ENCODE measurements at places on chromosomes 2 and 18. TPM values are rescaled to one million over a fixed set of nuclear protein-coding genes. Genes with fewer than 3 reads are reported as not detected.

The TOGARAM2 gene
- 5.2 TPM for total RNA-seq

DNA sequence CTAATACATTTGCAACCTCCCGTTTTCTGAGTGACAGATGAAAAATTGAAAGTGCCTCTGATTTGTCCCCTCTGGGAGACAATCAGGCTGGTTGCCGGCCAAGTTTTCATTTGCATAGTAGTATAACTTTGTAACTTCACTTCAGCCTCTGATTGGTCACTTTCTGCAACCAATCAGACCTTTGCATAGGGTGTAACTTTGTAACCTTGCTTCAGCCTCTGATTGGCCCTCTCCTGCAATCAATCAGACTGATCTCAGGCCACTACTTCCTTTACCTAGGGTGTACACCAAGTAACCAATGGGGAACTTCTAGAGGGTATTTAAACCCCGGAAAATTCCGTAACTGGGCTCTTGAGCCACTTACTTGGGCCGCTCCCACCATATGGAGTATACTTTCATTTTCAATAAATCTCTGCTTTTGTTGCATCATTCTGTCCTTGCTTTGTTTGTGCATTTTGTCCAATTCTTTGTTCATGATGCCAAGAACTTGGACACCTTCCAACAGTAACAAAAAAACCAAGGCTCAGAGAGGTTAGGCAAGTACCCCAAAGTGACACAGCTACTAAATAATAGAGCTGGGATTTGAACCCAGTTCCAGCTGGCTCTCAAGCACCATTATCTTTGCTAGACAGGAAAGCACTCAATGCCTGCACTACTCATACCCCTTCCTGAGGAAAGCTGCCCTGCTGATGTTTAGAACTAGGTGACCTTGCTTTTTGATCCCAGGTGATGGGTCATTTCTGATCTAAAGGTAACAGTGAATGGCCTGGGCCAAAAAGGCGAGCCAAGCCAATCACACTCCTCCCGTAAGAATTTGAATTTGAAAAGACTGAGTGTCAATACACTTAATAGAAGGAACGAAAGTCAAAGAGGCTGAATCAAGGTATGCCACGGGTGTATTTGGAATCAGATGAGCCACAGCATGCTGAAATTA is 10.9 kb upstream of the MYOM1 start:
- DNase-seq: no peak

DNA sequence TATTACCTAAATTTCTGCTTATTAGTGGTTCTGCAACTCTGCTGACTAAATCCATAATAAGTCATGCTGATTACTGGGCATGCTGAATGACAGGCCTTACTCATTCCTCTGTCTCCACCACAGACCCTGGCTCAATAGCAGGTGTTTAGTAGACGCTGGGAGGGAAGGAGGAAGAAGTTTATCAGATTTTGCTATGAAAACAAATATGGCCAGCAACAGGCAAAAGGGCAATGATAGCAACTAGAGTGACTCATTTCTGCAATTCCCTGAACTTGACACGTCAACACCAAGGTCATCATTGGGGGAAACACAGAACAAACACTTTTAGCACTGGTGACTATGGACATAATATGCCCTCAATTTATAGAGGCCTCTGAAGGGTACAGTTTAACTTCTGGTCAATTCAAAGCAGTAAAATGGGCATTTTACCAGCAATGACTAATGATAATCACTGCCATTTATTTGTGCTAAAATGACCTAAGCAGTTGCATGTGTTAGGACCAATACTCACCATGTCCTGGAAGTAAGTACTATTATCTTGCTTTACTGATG is 35.2 kb downstream of the TMEM163 start:
- DNase-seq: no peak

The SPP2 gene
- total RNA-seq: not detected

The RNF125 gene
- total RNA-seq: 70.1 TPM

DNA sequence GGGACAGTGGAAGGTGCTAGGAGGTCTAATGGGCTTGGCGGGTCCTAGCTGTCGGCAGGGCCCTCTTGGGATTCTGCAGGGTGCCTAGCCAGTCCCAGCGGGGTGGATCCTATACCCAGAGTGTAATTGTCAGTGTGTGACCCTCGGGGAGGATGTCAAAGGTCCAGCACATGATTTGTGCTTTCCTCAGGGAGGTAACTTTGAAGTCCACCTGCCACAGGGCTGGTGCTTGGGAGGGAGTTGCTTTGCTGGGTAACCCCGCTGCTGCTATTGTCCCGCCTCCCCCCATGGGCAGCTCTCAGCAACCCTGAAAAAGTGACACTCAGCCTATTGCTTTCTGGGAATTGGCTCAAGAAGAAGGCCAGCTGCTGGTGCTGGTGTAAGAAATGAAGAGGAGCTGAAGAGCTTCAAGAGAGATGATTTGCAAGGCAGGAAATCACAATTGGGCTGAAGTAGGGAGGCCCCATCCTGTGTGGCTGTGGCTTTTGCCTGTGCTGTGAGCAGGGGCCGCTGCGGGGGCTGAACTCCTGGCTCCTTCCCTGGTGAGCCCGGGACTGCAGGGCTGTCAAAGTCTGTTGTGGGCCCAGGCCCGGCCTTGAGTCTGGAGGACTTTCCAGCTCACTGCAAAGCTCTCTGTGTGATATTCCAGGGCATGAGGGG is 36.4 kb downstream of the EMILIN2 start:
- no peak for DNase-seq

DNA sequence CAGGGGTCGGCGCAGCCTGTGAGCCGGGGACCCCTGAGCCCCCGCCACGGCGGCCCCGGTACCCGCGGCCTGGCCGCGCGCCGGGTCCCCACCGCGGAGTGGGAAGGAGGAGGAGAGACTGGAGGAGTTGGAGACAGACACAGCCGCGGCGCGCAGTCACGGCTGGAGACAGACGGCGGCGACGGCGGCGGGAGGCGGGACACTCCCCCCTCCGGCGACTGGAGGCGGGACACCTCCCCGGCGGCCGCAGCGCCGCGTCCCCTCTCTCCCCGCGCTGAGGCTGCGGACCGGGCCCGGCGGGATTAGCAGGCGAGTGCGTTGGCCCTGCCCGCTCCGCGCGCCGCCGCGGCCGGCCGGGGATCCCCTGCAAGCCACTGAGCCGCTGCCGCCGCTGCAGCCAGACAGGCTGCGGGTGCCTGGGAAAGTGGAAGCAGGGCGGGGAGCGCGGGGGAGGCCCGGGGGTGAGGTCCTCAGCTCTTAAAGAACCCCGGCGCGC is 1.0 kb upstream of the LDLRAD4 start:
- no peak for DNase-seq

DNA sequence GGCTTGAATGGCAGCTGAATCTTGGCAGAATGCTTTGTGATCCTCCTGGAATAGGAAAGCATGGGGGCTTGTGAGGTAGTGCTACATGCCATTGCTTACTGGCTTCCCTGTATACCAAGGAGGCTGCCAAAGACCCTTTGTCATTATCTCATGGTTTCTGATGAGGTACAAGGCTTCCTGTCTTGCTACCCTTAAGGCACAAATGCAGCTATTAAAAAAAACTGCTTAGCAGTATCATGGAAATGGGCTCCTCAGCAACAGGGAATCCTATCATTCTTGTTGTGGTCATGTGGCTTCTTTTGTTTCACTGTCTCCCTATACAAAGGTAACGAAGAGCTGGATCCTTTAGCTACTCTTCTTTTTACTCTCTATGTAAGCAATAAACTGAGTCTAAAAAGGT is 6.6 kb upstream of the KANSL1L start:
- DNase-seq: no peak

DNA sequence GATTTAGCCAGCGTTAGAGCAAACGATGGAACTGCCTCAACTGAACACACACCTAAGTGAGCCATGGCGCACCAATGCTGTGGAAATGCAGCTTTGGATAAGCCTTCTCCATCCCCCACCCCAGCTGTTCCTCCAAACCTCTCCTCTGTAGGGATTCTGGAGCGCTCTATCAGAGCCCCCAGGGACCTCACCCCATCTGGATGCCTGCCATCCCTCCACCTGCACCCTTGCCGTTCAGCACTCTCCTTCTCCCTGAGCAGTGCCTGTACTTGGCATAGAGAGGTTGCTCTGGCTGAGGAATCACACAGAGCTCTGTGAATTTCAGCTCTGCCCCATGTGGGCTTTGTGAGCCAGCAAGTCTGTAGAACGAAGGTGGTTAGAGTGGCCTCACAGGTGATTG is 42.8 kb upstream of the INHBB start:
- no peak for DNase-seq

DNA sequence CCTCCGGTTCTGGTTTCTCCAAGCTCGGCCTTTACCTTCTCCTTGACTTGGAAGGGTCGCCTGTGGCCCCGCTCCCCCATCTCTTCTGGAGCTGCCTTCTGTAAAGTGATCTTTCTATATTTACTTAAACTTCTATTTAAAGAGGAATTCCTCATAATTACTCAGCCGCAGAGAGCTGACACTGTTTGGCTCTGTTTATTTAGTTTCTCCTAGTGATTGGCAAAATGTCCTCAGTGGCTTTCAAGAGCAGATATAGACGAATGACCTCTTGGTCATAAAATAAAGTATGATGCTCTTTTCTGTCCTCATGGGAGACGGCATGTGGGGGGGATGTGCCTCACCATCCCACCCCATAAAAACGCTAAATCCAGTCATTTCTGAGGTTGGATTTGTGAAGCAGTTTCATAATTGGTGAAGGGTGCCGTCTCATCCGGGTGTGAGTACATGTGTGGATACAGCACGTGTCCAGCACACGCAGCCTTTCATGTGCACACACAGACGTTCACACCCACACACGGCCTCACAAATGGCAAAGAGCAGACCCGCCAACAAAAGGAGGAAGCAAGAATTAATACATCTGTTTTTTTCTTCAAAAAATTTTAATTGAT is 43.4 kb upstream of the SMAD7 start:
- DNase-seq: no peak

The TUBB8B gene
- not detected for total RNA-seq

DNA sequence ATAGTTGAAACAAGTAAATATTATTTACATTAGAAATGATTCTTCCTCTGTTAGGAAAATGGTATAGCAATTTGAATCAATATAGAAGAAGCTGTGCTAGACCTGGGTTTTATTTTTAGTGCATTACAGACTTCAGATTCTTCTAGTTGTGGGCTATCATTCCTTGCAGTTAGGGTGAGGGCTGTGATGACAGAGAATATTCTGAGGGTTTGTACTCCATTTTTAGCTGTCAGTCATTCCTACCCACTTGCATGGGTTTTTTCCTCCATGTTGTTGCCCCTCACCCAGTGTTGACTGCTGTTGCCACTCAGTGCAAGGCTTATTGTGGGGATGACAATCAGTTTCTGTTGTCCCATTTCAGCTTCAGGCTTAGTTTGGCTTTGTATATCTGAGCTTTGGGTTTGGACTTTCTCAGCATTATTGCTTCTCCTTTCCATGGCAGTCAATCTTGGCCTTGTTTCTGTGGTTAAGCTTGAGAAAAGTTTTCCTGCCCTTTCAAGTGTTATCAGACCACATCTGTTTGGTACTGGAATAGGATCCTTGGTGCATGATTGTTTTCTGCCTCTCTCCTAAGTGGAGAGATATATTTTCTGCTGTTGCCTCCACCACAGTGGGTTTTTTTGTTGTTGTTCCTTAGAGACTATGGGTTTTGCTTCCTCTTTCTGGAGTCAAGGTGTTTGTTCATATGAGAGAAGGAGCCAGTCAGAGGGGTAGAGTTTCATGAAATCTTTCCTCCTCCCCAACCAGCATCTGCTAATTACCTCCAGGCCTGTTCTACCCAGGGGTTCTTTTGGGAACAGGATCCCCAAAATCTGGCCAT is 312.7 kb upstream of the CWC22 start:
- DNase-seq: no peak

The CCDC141 gene
- 13.2 TPM for total RNA-seq

DNA sequence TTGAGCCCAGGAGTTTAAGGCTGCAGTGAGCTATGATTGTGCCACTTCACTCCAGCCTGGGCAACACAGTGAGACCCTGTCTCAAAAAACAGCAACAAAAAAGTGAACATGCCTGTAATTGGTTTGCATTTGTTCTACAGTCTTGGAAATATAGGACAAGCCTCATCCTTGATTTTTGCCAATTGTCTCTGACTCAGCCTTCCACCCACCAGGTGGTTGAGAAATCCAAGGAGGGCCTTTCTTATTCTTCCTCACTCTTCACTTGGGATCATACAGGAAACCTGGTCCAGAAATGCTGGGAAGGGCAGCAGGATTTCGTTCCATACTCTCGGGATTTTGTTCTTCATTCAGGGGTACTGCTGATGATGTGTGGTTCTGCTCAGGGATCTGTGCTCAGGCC is 94.6 kb downstream of the CDC42EP3 start:
- DNase-seq: no peak

DNA sequence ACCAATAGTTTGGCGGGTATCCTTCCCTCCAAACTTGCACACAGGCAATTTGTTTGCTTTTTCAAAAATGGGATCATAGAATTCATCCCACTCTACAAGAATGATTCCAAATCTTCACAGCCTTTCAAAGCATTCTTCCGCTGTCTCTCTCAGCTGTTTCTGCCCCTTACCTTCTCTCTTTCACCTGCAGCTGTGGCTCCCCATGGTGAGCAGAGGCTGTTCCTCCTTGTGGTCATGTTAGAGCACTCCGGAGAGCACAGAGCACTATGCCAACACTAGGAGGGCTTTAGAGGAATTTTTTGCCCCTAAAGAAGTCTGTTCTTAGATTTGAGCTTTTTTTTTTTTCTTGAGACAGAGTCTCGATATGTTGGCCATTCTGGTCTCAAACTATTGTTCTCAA is 30.4 kb downstream of the MTHFD2 start:
- DNase-seq: no peak

- DNase-seq: no peak
These were observed 29.9 kb downstream of the CREG2 start for GRCh38 chr2:101357376-101357775.

DNA sequence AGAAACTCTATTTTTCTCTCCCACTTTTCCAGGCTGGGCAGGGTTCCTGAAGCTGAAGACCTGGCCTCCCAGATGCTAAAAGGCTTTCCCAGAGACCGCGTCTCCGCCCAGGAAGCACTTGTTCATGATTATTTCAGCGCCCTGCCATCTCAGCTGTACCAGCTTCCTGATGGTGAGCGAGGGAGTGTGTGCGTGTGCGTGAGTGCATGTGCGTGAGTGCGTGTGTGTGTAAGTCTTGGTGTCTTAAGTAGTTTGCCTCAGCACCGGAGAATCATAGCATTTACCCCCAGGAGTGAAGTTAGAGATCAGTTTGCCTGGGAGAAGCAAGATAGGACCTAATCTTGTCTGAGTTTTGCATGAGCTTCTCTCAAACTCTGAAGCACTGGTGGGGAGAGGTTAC is 73.7 kb downstream of the CDK15 start:
- no peak for DNase-seq

DNA sequence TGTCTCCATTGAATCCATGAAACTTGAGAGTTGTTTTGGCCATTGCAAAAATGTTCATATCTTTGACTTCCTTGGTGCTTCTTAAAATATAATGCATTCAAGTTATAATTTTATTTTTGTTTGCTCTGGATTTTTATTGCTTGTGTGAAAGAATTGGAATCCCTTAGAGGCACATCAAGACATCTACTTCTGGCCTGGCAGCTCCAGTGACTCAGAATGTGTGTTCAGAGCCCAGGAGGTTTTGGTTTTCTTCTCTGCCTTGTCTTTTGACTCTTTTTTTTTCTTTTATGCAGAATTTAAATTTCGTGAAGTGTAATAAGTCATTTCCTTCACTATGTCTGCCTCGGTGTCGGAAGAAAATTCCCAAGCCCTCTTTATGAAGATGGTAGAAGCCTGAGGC is 180.2 kb downstream of the LTBP1 start:
- no peak for DNase-seq

The LRRTM4 gene
- not detected for total RNA-seq

- DNase-seq: no peak
These were observed 8.3 kb downstream of the PXDN start for GRCh38 chr2:1736045-1736444.

The KCNG2 gene
- total RNA-seq: not detected

- DNase-seq: no peak
These were observed 106.5 kb upstream of the MAP3K20 start for GRCh38 chr2:172969166-172969565.

- DNase-seq: no peak
These were observed 154.5 kb upstream of the RASGRP3 start for GRCh38 chr2:33321876-33322483.
